GM12892 (cell line): ENCODE measurements at places on chromosomes 4 and X.

- no peak for DNase-seq
These were observed 42.1 kb upstream of the ANKRD50 start for GRCh38 chr4:124754681-124755080.

GRCh38 chr4:814312-814850, 11.5 kb downstream of the CPLX1 start:
- DNase-seq, result no peak

GRCh38 chr4:8351931-8352367, 82.4 kb downstream of the HTRA3 start:
- no peak for DNase-seq

GRCh38 chr4:185932491-185932890, 120.5 kb upstream of the SORBS2 start:
- DNase-seq, result no peak

- DNase-seq, result no peak
These were observed 47.9 kb downstream of the BEND4 start for GRCh38 chr4:42104521-42104920.
